ENCODE measurements at places on chromosomes 7 and 10.

GRCh38 chr7:55308186-55308929 is 56.8 kb upstream of the LANCL2 start:
- no peak for DNase-seq

DNA sequence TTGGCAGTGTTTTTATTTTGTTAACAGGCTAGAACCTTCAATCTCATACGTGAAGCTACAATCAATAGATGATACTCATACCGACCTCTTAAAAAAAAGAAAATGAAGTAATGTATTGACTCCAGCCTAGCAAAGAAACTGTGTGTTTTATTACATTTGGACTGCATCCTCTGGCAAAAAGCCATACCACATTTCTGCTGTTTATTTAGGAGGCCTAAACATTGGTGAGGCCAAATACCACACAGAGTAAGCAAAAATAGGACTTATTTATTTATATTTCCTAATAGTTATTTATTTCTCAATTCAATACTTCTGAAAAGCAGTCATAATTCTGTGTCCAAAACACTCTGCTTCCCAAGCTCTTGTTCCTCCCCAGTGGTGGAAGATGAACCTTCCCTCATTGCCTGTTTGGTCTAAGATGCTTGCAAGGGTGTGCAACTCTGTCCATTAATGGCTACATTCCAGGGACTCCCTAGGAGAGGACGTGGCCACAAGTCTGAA is 398.8 kb upstream of the KLF6 start:
- no peak for DNase-seq

DNA sequence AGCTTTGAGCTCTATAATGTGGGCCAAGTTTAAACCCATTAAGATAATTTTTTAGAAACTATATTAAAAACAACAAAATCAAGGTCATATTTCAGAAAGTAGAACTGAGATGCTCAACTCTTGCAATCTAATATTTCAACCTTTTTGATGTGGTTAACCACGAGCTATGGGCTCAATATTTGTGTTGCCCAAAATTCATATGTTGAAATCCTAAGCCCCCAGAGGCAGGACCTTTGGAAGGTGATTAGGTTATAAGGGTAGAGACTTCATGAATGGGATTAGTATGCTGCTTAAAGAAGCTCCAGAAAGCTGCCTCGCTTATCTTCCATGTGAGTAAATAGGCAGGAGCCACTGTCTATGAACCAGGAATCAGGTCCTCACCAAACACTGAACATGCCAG is 284.4 kb downstream of the CRPPA start:
- DNase-seq = no peak

- no peak for DNase-seq
Observed at GRCh38 chr10:23015021-23015707, 80.2 kb upstream of the MSRB2 start.

GRCh38 chr10:103186128-103186527 is 6.9 kb downstream of the NT5C2 start:
- no peak for DNase-seq

Measured in CMK (cell line).